ENCODE measurements at places on chromosomes 4 and X.

- no peak for DNase-seq
Measured at GRCh38 chr4:168677063-168677462, 180.2 kb downstream of the PALLD start.

GRCh38 chr4:62683799-62684566 is 1483.9 kb downstream of the ADGRL3 start:
- no peak for DNase-seq

- DNase-seq = no peak
Measured at GRCh38 chr4:100450449-100450848, 67.4 kb downstream of the EMCN start.

- no peak for DNase-seq
Measured at GRCh38 chrX:69298466-69299140, 133.3 kb upstream of the PJA1 start.

GRCh38 chrX:39907964-39908661 is 189.6 kb downstream of the BCOR start:
- DNase-seq = no peak

GRCh38 chr4:125016892-125017299 is 297.9 kb upstream of the FAT4 start:
- no peak for DNase-seq

GRCh38 chr4:98672583-98673287 is 14.3 kb upstream of the TSPAN5 start:
- DNase-seq = no peak

DNA sequence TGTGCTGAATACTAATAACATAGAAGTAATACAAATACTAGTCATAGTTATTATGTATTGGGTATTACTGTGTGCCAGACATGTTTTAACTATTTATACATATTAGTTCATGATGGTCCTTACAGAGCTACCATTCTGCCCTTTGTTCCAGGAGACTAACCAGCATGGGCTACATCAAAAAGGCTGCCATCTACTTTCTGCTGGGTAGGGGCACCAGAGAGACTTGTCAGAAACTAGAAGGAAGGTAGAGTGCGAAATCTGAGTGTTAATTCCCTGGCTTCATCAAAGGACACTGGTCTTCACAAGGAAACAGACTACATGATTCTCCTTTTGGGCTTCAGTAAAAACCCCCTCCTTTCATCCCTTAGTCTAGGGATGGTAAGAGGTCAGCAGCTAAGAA is 347.8 kb downstream of the GBA3 start:
- no peak for DNase-seq

GRCh38 chr4:145540235-145540634 is 58.6 kb downstream of the SMAD1 start:
- no peak for DNase-seq

- no peak for DNase-seq
Measured at GRCh38 chr4:36328130-36328529, 46.7 kb downstream of the DTHD1 start.

- no peak for DNase-seq
Measured at GRCh38 chr4:24805067-24805466, 9.7 kb downstream of the SOD3 start.

DNA sequence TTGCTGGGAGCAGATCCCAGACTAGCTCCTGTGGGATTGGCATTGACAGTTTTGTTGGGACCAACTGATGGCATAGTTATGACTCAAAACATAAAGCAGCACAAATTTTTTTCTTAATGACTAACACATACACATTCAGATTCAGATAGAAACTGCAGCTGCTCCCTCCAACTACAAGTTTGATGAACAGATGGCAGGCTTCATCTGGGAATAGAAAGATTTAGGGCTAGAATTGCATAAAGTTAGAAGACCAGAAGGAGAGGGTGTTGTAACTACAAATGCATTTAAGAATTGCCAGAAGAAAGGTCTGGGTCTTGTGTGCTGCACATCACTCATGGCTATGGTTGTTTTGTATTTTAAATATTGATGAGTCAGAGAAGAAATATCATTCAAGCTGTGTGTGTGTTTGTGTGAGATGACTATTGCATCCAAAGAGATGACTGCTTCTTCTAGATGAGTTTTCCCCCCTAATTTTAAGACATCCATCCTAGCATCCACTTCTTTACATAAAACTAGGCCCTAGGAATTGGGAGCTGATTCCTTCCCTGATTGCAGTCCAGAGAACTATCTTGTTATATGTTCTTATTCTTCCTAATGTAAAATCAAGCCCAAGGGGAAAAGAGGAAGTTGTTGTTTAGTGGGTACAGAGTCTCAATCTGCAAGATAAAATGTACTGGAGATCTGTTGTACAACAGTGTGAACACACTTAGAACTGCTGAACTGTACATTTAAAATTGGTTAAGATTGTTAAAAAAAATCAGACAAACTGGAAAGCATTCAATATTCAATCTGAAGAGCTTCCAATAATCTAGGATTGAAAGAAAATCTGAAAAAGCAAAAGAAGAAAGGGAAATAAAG is 175.1 kb downstream of the PARM1 start:
- no peak for DNase-seq

- peak; percentile 75 for DNase-seq
Measured at GRCh38 chrX:13652850-13653693, at the start of gene TCEANC. TSS of gene TCEANC (plus strand) at chrX:13653141. CDS start at chrX:13662509, 9,368 bp downstream.

Measured in stimulated activated CD8-positive, alpha-beta memory T cell treated with anti-CD3 and anti-CD28 coated beads, Interleukin-4, amount 100 ng/mL, for 4 hours (primary cell).